T1000 (cell line): ENCODE measurements at places on chromosomes 1 and 21.

DNA sequence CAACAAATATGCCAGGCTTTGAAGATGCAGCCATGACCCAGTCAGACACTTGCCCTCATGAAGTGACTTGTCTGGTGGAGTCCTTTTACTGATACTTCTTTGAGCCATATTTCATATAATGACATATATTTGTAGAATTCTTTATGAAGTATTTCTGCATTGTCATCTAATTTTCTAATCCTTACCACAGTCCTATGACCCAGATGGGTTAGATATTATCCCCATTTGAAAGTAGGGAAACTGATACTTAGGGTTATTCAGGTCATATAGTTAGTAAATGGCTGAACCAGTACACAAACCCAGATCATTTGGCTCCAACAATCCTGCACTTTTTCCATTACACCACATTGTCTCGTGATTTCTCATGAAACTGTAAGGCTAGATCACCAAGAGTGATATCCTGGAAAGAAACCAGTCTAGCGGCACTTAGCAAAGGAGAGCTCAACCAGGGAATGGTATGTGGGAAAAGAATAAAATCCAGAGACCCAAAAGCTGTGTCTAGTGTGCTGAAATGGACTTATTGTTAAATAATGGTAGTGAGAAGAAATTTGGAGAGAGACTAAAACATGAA lies 49.6 kb downstream of the ZFYVE9 start:
- no peak for DNase-seq

DNA sequence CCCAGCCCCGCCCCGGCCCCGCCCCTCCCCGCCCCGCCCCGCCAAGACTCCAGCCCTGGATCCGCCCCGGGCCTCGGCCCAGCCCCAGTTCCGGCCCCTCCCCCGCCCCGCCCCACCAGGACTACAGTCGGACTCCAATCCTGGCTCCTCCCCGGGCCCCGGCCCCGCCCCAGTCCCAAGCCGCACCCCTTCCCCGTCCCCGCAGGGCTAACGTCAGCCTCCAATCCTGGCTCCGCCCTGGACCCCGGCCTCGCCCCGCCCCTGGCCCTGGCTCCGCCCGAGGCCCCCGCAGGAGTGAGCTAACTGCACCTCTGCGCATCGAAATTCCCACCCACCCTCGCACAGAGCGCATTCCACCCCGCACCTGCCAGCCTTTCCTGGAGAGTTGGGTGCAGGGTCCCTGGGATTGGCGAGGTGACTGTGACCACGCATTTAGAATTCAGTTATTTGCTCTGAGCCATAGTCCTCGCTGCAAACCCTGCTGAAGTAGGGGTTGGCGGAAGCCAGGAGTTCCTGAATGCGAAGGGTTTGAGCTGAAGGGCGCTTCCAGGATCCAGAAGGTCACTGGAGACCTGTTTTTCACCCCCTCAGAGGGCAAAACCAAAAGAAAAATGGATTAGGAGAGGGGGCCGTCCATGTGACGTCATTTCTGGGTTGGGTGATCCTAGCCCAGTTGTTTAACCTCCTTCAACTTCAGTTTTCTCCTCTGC lies 588 bp upstream of the IGSF8 start:
- DNase-seq: peak; percentile 90

- DNase-seq: no peak
These were observed 157.8 kb upstream of the VAMP3 start for GRCh38 chr1:7613106-7613850.

DNA sequence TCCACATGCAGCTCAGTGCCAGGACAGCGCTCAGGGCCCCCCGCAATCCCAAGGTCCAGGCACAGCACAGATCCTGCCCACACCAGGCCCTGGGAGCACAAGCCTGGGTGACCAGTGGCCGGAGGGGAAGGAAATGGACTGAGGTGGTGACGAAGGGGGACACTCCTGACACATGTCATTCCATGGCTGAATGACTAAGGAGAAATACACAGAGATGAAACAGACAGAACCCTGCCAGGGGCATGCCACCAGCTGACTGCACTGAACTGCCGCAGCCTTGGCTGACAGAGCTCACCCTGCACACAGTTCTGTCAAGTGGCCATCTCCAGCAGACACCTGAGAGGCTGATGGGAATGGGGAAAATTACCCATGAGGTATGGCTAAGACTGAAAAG lies 56.1 kb downstream of the HSF2BP start:
- DNase-seq: no peak

- DNase-seq: no peak
These were observed 478 bp downstream of the MAD2L2 start for GRCh38 chr1:11680270-11681070.
